ENCODE measurements at places on chromosomes 1 and 21.

DNA sequence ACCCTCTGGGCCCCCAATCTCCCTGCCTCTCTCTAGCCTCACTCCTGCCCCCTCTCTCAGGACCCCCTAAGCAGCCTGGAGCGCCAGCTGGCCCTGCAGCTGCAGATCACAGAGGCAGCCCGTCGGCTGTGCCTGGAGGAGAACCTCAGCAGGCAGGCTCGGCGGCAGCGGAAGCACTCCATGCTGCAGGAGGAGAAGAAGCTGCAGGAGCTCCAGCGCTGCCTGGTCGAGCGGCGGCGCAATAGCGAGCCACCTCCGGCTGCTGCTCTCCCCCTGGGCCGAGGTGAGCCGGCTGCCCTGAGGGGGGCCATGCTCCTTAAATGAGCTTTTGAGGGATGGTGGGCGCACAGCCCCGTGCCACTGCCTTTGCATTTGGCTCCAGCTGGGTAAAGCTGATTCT lies 6.2 kb downstream of the INAVA start:
- no peak for DNase-seq

DNA sequence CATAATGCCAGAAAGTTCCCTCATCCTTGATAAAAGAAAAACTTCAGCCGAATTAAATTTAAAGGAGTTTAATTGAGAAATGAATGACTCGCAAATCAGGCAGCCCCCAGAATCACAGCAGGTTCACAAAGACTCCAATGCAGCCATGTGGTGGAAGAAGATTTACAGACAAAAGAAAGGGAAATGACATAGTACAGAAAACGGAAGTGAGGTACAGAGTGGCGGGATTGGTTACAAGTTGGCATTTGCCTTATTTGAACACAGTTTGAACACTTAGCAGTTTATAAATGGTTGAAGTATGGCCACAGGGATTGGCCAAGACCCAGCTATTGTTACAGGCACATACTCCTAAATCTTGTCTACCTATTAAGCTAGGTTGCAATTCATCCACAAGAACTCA lies 46.6 kb downstream of the HIVEP3 start:
- no peak for DNase-seq

DNA sequence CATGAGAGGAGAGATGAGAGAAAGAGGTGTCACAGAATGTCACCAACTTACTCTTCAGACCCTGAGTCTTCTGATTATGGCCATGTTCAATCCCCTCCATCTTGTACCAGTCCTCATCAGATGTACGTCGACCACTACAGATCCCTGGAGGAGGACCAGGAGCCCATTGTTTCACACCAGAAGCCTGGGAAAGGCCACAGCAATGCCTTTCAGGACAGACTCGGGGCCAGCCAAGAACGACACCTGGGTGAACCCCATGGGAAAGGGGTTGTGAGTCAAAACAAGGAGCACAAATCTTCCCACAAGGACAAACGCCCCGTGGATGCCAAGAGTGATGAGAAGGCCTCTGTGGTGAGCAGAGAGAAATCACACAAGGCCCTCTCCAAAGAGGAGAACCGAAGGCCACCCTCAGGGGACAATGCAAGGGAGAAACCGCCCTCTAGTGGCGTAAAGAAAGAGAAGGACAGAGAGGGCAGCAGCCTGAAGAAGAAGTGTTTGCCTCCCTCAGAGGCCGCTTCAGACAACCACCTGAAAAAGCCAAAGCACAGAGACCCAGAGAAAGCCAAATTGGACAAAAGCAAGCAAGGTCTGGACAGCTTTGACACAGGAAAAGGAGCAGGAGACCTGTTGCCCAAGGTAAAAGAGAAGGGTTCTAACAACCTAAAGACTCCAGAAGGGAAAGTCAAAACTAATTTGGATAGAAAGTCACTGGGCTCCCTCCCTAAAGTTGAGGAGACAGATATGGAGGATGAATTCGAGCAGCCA lies 8.0 kb downstream of the ELOA start:
- peak; percentile 85 for DNase-seq

DNA sequence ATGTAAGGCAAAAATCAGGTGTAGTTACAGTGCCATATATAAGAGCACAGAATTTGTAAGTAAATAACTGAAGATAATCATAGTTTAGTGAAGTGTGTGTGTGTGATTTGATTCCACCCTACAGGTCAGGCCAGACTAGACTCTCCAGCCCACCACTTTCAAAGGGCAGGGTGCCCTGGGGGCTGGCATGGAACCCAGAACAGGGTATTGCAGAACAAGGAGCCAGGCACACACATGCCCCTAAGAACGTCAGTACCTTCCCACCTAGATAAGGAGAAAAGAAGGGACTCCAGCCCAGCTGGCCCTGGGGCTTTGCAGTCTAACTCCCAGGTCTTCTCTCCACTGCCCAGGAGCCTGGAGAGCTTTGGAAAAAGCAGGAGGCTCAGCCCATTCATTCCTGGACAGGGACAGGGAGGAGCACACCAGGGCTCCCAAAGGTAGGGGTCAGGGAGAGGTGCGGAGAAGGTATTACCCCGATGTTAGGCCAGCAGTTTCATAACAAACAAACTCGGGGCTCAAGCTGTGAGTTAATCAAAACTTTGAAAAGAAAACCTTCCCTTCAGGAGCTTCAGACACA lies 149.7 kb upstream of the VANGL1 start:
- DNase-seq = no peak

DNA sequence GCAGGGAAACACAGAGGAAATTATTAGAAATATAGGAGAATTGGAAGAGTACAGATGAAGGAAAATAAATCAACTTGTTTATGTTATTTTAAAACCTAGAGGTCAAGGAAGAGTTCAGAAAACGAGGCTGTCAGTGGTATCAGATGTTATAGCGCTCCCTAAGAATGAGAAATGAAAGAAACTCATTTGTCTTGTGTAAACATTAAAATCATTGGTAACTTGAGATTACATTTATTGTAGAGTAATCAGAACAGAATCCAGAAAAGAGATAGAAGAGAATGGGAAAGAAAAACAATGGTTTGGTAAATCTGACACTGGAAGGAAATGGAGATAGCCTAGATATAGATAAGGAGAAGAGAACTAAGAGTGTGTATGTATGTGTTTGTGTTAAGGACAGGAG lies 106.4 kb downstream of the ATF6 start:
- no peak for DNase-seq

Measured in hematopoietic multipotent progenitor cell treated with erythropoietin and hydrocortisone succinate and interleukin-3 and kit ligand, for 6 days (in vitro differentiated cells).